ENCODE measurements at places on chromosomes 4 and X.

DNA sequence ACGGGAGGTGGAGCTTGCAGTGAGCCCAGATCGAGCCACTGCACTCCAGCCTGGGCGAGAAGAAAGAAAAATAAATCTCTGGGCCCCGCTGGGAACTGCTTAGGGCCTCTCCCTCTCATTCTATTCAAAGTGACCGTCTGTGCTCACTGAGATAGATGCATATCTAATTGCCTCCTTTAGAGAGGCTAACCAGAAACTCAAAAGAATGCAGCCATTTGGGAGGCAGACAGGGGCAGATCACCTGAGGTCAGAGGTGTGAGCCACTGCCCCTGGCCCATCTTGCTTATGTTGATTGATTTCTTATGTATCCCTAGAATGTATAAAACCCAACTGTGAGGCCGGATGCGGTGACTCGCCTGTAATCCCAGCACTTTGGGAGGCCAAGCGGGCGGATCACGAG, 6.2 kb upstream of the CSF2RA start:
- no peak for DNase-seq

GRCh38 chr4:23962462-23962861, 72.6 kb upstream of the PPARGC1A start:
- no peak for DNase-seq

- DNase-seq, result no peak
Observed at GRCh38 chrX:38142610-38143009, 78.1 kb downstream of the SRPX start.

GRCh38 chrX:37883196-37883595, 35.8 kb upstream of the DYNLT3 start:
- DNase-seq, result no peak

- DNase-seq, result no peak
Observed at GRCh38 chr4:6957148-6957520, 47.5 kb downstream of the TBC1D14 start.

- DNase-seq, result no peak
Observed at GRCh38 chr4:124803026-124803425, 90.5 kb upstream of the ANKRD50 start.

DNA sequence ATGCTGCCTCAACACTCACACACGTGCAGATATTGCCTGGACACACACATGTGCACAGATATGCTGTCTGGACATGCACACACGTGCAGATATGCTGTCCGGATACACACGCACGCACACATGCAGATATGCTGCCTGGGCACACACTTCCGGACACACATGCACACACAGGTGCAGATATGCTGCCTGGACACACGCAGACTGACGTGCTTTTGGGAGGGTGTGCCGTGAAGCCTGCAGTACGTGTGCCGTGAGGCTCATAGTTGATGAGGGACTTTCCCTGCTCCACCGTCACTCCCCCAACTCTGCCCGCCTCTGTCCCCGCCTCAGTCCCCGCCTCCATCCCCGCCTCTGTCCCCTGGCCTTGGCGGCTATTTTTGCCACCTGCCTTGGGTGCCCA, 14.7 kb downstream of the FGFRL1 start:
- no peak for DNase-seq

DNA sequence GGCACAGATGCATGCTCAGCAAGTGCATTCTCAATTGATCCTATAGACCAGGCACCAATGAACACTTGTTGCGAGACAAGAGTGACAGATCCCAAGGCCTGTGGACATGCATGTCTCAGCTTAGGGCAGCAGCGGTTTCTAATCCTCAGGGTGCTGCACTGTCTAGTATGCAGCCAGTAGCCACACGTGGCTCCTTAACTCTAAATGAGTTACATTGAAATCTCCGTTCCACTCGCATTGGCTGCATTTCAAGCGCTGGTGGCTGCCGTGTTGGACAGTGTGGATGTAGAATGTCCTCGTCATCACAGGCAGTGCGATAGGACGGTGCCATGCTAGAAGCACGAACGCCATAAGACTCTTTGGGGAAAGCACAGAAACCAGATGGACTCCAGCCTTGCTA, 24.0 kb upstream of the AFAP1 start:
- no peak for DNase-seq

DNA sequence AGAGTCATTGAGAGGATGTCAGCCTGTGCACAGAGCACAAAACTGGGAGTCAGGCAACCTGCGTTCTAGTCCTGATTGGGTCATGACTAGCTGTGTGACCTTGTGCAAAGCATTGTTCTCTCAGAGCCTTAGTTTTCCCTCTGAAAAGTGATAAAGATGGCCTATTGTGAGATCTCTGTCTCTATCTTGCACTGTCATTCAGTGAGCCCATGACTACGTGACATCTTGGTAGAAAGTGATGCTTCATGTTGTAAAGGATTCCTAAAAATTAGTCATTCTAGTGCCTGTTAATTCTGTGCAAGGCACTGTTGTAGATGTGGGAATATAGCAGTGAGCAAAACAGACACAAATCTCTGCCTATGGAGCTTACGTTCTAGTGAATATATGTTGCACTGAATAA, 2.5 kb downstream of the PGRMC1 start:
- DNase-seq, result no peak

GRCh38 chrX:140848800-140849199, 139.2 kb downstream of the LINC00632 start:
- DNase-seq, result no peak

DNA sequence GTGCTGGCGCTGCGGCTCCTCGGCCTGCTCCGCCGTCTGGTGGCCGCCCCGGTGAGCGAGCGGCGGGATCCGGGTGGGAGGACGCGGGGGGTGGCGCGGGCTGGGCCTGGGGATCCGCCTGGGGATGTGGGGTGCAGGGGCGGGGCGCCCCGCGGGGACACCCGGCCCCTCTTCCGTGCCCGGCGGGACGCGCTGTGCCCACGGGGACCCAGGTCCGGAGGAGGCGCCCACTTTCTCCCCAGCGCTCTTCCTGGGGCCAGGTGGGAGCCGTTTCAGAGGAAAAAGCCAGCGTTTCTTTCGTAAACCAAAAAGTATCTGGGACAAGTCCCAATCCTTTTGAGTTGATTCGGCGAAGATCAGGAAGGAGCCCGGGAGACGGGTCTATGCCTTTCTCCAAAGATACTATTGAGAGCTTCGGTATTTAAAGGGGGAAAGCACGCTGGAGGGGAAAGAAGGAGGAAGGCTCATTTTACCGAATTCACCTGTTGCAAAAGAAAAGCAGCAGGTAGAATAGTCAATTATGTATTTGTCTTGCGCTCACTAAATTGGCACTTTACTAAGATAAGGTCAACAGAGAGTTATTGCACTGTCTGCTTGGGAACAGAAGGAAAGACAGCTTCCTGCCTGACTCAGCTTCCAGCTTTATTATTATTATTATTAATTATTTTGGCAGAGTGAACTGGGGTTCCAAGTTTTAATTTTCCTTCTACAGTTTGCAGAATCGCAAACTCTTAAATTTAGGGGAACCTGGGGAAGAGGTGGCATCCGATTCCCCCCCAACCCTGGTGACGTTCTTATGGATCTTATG, 81.5 kb upstream of the CD99 start:
- no peak for DNase-seq

- DNase-seq, result no peak
Observed at GRCh38 chr4:188300385-188300784, 161.1 kb downstream of the TRIML1 start.

DNA sequence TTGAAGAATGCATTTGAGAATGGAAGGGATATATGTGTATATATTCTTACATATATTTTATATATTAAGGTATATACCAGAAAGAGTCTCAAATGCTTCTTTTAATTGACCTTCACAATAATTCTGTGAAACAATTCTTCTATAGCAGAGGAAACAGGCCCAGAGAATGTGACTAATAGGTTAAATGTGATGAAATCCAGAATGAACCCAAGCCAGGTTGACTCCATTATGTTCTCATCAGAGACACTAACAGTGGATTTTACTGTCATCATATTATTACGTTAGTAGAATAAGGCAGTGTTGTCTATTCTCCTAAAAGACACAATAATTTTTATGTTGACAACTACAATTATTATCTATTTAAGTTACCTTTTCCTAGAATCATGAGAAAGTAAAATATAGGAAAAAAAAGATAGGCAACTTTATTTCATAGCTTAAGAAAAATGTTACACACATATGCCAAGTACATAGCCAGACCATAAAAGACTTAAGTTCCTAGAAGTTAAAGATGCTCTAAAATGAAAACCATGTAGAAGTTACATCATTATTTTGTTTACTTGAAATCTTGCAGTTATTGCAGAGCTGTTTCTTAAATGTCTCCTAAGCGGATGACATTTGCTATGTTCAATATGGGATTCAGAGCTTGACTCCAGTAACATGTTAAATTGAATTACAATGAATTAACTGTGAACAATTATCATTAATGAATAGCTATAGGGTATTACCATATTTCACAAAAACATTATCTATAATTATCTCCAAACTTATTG, 56.2 kb upstream of the ANKRD50 start:
- DNase-seq, result no peak

DNA sequence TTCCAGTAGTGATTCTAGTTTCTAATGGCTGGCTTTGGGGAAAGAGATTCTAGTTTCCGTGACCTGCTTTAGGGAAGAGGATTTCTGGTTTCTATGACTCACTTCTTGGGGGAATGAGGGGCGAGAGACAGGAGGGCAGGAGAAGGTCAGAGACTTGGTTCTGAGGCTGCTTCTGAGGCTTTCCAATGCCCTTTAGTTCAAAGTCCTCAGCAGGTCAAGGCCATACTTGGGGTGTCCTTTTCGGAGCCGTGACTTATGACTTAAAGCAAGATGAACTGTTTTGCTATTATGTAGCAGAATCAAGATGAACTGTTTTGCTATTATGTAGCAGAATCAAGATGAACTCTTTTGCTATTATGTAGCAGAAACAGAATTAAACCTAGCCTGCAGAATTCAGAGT, 52.2 kb upstream of the TLR3 start:
- DNase-seq, result no peak

DNA sequence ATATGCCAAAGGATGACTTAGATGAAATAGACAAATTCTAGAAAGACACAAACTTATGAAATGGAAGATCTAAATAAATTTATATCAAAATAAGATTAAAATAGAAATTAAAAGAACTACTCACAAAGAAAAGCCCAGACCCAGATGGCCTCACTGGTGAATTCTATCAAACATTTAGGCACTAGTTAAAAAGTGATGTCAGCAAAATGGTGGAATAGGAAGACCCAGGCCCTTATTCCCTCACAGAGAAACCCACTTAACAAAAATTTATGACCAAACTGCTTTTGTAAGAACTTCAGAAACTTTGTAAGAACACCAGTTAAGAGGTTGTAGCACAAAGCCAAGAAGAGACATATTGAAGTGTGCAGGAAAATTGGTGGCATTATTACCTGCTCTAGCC, 129.5 kb downstream of the GATB start:
- no peak for DNase-seq

DNA sequence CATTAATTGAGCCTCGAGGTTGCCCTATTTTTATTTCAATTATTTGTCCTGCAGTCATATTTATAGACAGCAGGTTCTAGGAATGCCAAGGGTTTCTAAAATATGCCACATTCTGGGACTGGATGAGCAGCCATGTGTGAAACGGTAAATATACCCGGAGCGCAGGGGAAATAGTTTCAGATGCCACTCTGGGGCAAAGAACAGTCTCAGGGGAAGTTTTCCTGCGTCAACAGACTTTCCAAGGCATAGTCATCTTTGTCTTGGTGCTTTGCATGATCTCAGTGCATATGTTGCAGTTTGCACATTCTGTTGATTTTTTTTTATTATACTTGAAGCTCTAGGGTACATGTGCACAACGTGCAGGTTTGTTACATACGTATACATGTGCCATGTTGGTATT, 71.0 kb downstream of the GPAT3 start:
- no peak for DNase-seq

DNA sequence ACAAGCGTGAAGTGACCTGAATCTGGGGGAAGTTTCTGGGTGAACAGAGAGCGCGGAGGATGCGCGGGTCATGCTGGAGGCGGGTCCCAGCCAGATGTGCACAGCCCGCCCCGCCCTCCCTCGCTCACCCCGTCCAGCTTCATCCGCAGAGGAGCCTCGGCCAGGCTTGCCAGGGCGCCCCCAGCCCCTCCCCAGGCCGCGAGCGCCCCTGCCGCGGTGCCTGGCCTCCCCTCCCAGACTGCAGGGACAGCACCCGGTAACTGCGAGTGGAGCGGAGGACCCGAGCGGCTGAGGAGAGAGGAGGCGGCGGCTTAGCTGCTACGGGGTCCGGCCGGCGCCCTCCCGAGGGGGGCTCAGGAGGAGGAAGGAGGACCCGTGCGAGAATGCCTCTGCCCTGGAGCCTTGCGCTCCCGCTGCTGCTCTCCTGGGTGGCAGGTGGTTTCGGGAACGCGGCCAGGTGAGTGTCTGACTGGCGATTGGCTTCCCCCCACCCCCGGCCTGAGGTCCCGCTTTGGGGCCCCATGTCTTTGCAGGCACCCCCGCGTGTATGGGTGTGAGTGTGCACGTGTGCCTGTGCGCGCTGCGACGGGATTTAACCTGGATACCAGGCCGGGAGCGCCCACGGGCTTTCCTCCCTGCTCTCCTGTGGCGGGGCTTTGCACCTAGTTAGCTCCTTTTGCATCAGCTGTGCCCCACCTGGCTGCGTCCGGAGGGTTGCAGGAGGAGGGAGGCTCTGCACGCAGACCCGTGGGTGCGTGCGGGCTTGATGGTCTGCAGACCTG, at the start of gene EGFL6:
Gene EGFL6, plus strand, starts transcription at position 123 of the 782 bp plus-strand sequence. Its CDS starts 261 bp downstream, at position 384.
- no peak for DNase-seq

- peak; percentile 45 for DNase-seq
Observed at GRCh38 chrX:69222103-69223090, 57.1 kb upstream of the PJA1 start.

GRCh38 chr4:4461850-4462249, 74.9 kb downstream of the NSG1 start:
- peak; percentile 1 for DNase-seq

- DNase-seq, result no peak
Observed at GRCh38 chrX:19017271-19017670, 33.4 kb upstream of the PHKA2 start.

DNA sequence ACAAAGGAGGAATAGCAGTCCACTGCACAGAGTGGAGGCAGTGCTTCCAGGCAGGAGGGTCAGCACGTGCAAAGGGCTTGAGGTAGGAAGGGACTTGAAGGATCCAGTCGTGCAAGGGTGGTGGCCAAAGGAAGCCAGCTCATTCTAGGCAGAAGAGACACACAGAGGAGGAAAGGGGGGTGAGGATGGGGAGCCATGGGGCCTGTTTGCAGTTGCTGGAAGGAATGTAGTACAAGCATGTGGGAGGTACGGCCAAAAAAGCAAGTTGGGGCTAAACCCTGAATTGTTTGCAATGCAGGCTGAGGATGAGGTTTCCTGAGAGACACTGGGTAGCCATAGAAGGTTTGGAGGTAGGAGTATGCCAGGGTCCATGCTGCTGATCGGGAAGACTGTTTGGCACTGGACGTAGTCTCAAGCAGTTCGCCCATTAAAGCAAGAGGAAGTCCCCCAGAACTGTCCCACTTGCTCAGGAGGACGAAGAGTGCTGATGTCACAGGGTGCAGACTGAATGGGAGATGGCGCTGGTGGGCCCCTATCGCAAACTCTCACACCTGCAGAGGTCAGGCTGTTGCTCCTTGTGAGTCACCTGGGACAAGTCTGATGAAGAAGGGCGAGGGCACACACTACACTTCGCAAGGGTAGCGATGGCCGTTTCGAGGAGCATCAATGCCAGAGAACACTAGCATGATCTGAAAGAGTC, 9.1 kb upstream of the MAN2B2 start:
- DNase-seq, result no peak
